ENCODE measurements at places on chromosomes 13 and 19.

DNA sequence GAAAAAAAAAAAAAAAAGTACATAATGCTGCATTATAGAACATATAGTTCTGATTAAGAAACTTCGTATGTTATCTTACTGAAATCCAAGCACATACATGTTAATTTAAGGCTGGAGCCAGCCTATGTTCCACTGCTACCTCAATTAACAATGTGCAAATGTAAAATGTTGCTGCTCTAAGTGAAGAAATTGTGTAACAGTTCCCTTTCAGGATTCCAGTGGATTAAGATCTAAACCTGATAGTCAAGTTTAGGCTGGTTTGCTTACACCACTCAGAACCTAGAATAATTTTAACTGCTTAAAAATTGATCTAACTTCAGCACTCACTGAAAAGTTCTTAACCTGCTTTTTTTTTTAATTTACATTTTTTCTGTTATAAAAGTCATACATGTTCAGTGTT lies 4.2 kb downstream of the VPS36 start:
- DNase-seq: no peak

DNA sequence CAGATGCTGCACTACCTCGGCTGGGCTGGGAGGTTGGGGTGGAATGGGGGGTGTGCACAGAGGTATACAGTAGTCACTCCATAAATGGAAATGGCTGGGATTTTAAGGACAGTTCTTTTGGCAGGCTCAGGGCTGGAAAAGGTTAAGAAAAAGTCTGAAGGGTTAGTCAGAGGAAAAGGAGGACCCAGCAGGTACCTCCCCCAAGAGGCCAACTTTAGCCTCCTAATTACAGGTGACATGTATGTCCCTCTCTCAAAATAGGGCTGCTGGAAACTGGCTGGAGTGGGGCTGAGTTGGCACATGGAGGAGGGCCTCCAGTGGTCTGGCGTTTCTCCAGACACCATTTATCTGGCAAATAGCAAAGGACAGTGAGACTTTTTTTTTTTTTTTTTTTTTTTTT lies 994 bp downstream of the CCDC194 start:
- DNase-seq: no peak

GRCh38 chr13:101846701-101847100 lies 394.2 kb downstream of the ITGBL1 start:
- no peak for DNase-seq

- no peak for DNase-seq
Observed at GRCh38 chr19:48442116-48443035, 3.4 kb upstream of the GRWD1 start.

DNA sequence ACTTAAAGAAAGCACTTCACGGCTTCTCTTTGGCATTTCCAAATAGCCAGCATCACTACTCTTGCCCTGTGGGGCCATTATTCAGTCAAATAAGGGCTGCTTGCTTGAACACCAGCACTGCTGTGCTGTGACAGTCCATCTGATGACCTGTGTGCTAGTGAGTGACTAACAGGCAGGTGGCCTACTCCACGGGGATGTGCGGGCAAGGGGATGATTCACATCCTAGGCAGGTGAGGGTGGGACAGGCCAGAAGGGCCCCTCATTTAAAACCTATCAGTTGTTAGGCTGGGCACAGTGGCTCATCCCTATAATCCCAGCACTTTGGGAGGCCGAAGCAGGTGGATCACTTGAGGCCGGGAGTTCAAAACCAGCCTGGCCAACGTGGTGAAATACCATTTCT lies 8.2 kb downstream of the CCNE1 start:
- DNase-seq: no peak

DNA sequence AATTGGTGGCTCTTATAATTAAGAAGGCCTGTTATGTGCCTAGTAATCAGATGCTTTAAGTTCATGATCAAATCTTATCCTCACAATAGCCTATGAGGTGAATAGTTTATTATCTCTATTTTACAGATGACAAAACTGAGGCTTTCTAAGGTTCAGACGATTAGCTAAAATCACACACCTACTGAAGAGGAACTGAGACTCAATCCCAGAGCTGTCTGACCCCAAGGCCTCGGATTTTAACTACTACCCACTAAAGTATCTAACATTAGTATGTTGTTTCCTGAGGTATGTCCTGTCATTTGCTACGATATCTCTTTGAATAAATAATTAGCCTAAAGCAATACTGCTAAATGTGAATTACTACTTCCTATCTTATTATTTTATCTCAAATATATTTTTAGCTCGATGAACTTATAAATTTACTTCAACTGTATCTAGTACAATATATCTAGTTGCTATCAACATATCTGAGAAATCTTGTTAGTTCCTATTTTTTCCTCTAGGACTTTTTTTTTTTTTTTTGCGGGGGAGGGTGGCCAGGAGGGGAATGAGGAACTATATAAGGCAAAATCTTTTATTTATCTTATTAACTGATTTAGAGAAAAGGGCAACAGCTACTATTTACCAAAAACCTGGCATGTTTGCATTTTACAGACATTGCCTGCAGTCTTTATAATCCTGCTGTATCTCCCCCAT lies 118.5 kb downstream of the ABCC4 start:
- no peak for DNase-seq

DNA sequence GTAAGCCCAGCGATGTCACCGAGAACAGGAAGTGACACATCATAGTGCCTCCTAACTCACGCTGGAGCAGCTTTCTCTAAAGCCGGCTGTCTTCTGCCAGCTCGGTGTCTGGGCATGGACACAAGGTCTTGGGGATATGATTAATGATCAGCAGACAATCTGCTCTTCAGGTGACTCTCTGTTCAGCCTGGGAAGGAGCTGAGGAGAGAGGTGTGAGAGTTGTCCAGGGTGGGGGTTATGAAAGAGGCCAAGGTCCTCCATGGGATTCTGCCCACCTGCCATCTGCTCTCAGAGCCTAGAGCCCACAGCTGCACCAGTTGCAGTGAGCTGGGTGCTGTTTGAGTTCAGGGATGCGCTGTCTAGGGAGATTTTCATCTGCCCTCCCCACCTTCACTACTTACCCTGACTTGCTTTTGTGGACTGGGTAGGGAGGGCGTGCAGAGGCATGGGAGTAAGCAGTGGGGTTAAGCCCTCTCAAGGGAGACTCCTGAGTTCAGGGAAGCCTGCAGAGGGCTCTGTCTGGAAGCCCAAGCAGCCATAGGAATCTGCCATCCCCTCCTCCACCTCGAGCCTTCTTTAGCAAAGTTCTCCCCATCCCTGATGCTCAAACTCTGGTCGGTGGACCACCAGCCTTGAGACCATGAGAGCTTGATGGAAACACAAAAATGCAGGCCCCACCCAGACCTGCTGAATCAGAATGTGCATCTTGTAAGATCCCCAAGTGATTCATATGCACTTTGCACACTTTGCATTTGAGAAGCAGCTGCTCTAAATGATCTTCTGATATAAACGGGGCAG lies 539.7 kb downstream of the RFC3 start:
- no peak for DNase-seq

- DNase-seq: no peak
Observed at GRCh38 chr13:99624936-99625540, 123.8 kb downstream of the TM9SF2 start.

- no peak for DNase-seq
Observed at GRCh38 chr13:46962281-46962941, 65.6 kb upstream of the HTR2A start.

- peak; percentile 40 for DNase-seq
Observed at GRCh38 chr19:40139533-40140287, 49.0 kb upstream of the ZNF780A start.
